ENCODE measurements at places on chromosomes 5 and 9. TPM values are rescaled to one million over a fixed set of nuclear protein-coding genes. Genes with fewer than 3 reads are reported as not detected.

FAM81B gene
- total RNA-seq, result not detected

F2RL2 gene
- not detected for total RNA-seq

CCNI2 gene
- total RNA-seq, result not detected

THBS4 gene
- under 0.01 TPM for total RNA-seq

SLC1A3 gene
- total RNA-seq, result 10.0 TPM

ACSL6 gene
- under 0.01 TPM for total RNA-seq

CD274 gene
- total RNA-seq, result 4.0 TPM

BARHL1 gene
- not detected for total RNA-seq

SH3TC2 gene
- total RNA-seq, result 22.0 TPM

CCT5 gene
- 718 TPM for total RNA-seq

ZNG1A gene
- 21.6 TPM for total RNA-seq

TEX48 gene
- total RNA-seq, result not detected

C1QTNF2 gene
- 1.3 TPM for total RNA-seq

OR13C3 gene
- total RNA-seq, result not detected

CARTPT gene
- total RNA-seq, result not detected

ABO gene
- not detected for total RNA-seq

TLX3 gene
- total RNA-seq, result not detected

PRSS3 gene
- total RNA-seq, result not detected

IFNA21 gene
- not detected for total RNA-seq

ZNF483 gene
- total RNA-seq, result 1.3 TPM

SPAG8 gene
- 0.36 TPM for total RNA-seq

LRRC14B gene
- not detected for total RNA-seq

ANKRD18B gene
- total RNA-seq, result 5.9 TPM

AGTPBP1 gene
- total RNA-seq, result 23.3 TPM

KCNN2 gene
- total RNA-seq, result 10.3 TPM

PCDHB4 gene
- not detected for total RNA-seq

GFI1B gene
- total RNA-seq, result not detected

GFPT2 gene
- total RNA-seq, result 3.3 TPM

SLC27A6 gene
- total RNA-seq, result not detected

CDC20B gene
- not detected for total RNA-seq

All from melanocyte of skin (primary cell).